ENCODE measurements at places on chromosomes 16 and 17.

GRCh38 chr17:43860077-43860725 is 13.2 kb downstream of the CD300LG start:
- no peak for DNase-seq

GRCh38 chr17:6259899-6260298 is 175.0 kb downstream of the AIPL1 start:
- no peak for DNase-seq

- no peak for DNase-seq
These were observed 31.0 kb downstream of the ZNRF1 start for GRCh38 chr16:75029854-75030253.

GRCh38 chr17:34314279-34314678 is 5.0 kb upstream of the CCL8 start:
- no peak for DNase-seq

DNA sequence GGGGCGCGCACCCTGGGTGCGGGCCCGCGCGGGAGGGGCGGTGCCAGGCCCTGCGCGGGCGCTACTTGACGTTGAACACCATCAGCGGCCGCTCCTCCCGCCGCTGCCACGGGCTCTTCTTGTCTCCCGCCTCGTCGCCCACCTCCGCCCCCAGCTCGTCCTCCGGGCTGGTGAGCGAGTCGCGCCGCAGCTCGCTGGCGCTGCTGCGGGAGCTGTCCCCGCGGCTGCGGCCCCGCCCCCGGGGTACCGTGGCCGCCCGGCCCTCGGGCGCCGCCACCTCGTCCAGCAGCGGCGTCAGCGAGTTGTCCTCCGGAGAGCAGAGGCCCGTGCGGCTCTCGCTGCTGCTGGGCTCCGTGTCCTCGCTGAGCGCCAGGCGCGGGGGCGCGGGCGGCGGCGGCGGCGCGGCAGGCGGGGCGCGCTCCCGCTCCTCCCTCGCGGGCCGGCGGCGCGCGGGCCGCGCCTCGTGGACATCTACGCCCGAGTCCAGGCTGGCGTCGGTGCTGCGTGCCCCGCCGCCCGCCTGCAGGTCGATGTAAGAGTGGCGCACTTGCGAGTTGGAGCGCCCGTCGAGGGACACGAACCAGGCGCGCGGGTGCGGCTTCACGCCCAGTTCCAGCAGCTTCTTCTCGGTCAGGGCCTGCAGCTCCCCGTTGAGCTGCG is 8.7 kb downstream of the GRN start:
- DNase-seq: no peak

DNA sequence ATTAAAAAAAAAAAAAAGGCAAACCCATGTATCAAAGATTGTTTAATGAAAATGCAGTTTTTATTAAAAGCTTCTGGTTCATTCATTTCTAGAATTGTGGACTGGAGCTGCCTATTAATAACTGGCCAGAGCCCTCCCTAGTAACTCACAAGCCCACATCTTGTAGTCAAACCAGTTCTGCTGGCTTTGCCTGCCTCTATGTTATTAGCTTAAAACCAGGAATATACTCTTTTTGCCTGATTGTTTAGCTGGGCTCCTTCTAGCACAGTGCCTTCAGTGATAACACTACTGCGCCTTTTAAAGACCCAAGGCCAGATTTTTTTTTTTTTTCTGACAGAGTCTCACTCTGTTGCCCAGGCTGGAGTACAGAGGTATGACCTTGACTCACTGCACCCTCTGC is 26.0 kb downstream of the TAC4 start:
- DNase-seq: no peak

GRCh38 chr17:41579484-41580243 is 7.0 kb downstream of the KRT14 start:
- DNase-seq: peak; percentile 69

GRCh38 chr17:81508639-81509206 is 3.9 kb downstream of the ACTG1 start:
- DNase-seq: peak; percentile 63

DNA sequence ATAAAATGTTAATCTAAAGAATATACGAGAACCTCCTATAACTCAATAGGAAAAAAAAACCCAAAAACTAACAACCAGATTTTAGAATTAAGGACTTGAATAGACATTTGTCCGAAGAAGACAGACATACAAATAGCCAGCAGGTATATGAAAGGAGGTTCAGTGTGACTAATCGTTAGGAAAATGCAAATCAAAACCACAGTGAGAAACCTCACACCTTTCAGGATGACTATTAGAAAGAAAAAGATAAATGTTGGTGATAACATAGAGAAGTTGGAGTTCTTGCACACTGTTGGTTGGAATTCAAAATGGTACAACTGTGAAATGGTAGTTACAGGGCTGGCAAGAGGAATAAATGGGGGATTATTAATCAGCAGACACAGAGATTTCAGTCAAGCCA is 339.0 kb downstream of the TMEM114 start:
- DNase-seq: no peak

GRCh38 chr17:1852327-1852726 is 22.5 kb downstream of the RPA1 start:
- no peak for DNase-seq

- DNase-seq: peak; percentile 77
These were observed 31.5 kb downstream of the QPRT start for GRCh38 chr16:29710227-29711219.

- no peak for DNase-seq
These were observed 2.9 kb downstream of the GUCY2D start for GRCh38 chr17:8005357-8005756.

DNA sequence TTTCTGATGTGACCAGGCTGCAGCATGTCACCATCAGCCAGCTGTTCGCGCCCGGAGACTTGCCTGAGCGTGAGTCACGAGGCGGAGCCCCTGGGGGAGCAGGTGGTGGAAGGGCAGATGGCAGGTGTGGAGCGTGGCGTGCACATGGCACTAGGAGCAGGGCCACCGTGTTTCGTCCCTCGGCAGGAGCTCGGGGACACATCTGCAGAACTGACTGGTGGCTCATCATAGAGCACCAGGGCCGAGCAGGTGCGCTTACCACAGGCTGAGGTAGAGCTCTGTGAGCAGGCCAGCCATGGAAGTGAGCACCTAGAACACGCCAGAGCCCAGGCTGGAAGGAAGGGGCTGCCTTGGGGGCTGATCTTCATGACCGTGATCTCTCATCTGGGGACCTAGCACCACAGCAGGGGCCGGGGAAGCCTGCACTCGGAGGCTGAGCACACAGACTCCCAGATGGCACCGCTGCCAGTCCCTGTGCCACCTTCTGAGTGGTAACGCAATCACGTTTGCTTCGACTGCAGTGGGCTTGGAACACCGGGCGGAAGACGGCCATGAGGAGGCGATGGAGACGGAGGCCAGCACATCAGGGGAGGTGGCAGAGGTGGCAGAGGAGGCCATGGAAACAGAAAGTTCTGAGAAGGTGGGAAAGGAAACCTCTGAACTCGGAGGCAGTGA is 61.8 kb upstream of the ENDOV start:
- no peak for DNase-seq

DNA sequence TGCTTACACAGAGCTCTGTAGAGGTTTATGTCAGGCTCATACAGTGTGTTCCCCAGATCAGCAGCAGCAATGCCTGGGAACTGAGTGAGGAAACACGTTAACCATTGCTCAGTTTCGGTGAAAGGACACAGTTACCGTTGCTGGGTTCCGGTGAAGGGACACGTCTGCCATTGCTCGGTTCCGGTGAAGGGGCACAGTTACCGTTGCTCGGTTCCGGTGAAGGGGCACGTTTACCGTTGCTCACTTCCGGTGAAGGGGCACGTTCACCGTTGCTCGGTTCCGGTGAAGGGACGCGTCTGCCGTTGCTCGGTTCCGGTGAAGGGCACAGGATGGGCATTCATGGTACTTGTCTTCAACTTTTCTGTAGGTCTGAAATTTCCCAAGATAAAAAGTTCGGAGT is 81.7 kb downstream of the MRM3 start:
- no peak for DNase-seq

DNA sequence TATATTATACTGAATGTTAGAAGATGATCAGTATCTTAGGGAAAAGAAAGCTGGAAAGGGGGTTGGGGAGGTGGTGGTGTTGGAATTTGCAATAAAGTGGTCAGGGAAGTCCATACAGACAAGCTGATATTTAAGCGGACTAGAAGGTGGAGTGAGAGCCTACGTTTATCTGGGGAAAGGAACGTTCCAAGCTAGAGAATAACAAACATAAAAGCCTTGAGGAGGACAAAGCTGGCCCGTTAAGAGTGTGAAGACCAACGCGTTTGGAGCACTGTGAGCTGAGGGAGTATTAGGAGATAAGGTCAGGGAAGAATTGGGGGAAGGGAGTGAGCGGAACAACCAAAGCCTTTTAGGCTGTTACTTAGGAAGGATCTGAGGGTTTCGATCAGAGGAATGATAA is 1.4 kb downstream of the DDX42 start:
- no peak for DNase-seq

- DNase-seq: no peak
These were observed 196.7 kb upstream of the GSE1 start for GRCh38 chr16:85416228-85417109.

DNA sequence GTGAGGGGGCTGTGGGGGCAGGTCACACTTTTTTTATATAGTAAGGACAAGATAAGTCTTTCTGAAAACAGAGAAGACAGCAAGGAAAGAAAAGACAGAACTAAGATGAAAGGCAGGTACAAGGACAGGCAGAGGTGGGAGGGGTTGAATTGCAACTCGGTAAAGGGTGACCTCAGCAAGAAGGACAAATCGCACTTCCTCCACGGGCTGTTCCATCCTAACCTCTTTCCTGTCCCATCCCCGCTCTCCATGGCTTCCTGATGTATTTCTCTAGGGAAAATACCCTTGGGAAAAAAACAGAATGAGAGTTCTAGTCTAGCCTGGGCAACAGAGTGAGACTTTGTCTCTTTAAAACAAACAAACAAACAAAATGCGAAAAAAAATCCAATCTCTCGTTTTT is 57.3 kb downstream of the ARHGAP17 start:
- DNase-seq: no peak

DNA sequence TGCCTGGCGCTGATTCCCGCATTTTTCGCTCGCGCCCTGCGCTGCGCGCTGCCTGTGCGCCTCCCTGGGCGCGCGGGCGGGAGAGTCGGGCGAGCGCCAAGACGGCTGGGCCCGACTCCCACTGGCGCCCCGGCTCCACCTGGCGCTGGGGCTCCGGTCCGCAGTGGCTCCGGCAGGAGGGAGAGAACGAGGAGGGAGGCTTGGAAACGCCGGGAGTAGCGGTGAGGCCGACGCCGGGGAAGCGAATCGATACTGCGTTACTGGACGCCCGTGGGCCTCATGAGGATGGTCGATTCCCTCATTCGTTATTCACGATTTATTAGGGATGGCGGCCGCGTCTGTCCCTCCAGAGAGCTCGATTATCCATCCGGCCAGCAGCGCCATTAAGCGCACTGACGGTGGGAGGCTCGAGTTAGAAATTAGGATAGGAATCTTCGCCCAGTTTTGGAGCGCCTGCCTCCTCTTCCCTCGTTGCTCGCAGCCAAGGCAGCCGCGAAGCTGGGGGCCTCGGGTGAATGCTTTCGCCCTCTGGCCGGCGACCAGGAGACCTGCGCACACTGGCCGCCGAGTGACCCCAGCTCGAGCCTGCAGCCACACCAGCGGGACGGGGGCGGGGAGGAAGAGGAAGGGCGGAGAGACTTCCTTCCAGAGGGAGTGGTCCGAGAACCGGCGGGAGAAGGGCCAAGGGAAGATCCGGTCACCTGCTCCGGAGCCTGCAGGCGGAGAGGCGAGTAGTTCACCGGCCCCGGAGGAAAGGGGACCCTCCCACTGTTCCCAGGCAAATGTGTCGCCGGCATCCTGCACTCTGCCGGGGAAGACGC is 1.3 kb upstream of the PCGF2 start:
- DNase-seq: peak; percentile 89

- no peak for DNase-seq
These were observed 13.3 kb downstream of the FAM20A start for GRCh38 chr17:68587847-68588246.

GRCh38 chr17:36525888-36526287 is 8.8 kb downstream of the MYO19 start:
- no peak for DNase-seq

DNA sequence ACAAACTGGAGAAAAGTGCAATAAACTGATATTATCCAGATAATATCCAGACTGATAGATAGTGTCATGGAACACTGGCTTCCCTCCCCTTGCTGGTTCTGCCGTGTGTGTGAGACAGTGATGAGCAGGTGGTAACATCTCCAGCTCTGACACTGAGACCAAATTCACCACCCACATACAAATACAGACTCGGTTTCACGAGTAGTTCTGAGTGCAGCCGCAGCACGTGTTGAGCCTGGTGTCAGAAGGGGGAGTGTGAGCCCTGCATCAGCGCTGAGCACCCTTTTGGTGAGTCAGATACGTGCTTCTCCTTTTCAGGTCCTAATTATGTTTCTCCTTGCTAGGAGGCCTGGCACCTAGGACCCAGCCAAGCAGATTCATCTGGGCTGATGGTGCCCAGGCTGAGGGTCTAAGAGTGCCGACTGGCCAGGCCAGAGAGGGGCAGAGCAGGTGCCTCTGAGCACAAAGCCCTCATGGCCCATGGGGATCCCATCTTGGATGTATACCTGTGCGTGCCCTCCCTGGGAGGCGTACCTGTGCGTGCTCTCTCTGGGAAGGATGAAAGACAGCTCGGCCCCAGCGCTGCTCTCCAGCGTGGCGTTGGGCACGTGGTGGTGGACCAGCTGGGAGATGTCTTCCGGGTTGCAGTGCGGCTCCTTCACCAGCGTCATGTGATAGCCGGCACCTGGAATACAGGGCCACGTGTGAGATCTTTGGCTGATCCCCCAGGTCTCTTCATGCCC is 27.3 kb upstream of the RNPS1 start:
- DNase-seq: no peak
